Lower lobe of right lung (tissue), 2 donors: ENCODE measurements at places on chromosomes 1 and 21. TPM values are rescaled to one million over a fixed set of nuclear protein-coding genes. Genes with fewer than 3 reads are reported as not detected.

DNA sequence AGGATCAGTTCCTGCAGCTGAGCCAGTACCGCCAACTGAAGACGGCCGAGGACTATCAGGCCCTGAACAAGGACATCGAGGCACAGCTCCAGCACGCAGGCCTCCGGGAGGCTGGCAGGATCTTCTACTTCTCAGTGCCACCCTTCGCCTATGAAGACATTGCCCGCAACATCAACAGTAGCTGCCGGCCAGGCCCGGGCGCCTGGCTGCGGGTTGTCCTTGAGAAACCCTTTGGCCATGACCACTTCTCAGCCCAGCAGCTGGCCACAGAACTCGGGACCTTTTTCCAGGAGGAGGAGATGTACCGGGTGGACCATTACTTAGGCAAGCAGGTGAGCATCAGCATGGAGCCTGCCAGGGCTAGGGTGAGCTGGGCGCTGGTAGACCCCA is 10.7 kb downstream of the H6PD start:
- DNase-seq = no peak

DNA sequence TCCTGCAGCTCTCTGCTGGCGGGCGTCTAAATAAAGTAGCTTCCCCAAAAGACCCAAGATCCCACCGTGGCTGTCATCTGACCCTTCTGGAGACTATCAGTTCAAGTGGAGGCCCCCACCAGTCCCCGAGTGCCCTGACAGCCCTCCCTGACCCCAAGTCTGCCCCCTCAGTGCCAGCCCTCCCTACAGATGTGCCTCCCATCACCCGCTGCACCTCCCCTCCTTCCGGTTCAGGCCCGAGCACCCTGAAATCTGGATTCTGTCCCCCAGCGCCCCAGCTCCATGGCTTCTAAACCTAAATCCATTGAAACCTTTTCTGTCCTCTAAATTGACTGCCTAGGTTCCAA is 595 bp downstream of the IL10RB start:
- DNase-seq = no peak

- no peak for DNase-seq
Measured at GRCh38 chr1:31834501-31834900, 18.7 kb upstream of the SPOCD1 start.

DNA sequence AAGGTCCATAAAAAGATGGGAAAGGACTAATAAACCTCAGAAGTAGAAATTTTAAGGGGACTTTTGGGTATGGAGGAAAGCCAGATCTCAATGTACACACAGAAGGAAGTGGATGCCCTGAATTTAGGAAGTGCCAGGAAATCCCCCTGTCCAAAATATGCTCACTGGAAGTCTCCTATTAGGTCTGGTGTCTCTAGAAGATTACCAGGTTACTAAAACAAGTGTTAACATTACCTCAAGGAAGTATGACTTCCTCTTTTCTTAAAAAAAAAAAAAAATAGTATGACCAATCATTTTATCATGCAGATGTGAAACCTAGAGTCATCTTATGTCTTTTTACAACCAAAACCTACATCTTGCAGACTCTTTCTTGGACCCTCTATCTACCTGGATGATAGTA is 30.7 kb downstream of the CD58 start:
- no peak for DNase-seq

SIPA1L2 gene
- total RNA-seq = 45.5 TPM

- DNase-seq = no peak
Measured at GRCh38 chr21:36759348-36760083, 60.6 kb downstream of the SIM2 start.

IL20 gene
- not detected for total RNA-seq

DNA sequence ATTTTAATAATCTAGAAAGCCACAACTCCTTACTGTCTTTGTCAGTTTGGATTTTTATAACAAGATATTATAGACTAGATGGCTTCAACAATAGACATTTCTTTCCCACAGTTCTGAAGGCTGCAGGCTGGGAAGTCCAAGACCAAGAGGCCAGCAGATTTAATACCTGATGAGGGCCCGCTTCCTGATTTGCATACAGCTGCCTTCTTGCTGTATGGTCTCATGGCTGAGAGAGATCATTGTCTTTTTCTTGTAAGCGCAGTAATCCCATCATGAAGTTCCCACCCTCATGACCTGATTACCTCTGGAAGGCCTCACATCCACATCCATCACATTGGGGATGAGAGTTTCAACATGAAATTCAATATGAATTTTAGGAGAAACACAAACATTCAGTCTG is 9.8 kb downstream of the RPS6KC1 start:
- DNase-seq = no peak

DNA sequence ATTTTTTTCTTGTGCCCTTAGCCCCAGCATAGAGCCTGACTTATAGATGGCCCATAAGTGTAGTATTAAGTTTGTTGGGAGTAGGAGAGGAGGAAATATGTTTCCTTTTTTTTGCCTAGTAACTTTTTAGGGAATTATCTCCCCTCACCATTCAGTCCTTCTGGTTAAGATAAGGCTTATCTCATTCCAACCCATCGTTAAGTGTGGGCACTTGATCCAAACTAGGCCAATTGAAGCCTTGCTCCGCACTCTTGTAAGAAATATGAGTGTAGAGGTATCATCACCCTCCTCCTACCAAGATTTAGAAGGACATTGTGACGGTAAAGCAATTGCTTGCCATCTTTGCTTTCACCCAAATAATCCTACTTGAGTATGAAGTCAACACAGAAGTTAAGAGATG is 8.8 kb upstream of the FGGY start:
- no peak for DNase-seq

DNA sequence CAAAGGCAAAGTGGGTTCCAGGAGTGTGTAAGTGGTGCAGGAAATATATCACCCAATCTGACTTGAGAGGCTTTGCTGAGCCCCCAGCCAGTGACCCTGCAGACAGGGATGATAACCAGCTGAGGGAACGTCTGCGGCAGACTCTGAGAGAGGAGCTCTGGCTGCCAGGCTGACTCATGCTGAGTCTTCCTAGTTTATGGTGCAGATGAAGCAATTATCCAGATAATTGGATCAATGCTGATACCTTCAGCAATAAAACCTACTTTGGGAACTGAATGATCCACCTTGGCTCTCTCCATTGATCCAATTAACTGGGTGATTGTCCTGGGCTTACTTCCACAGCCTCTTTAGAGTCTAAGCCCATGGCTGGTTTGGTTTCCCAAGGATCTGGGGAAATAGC is 7.3 kb downstream of the C8B start:
- no peak for DNase-seq
